ENCODE measurements at places on chromosomes 2 and 18.

GRCh38 chr2:74028741-74029140 is 44.0 kb downstream of the TET3 start:
- H3K4me3 ChIP-seq: no peak overlapping the region
- no peak overlapping the region for H3K27ac ChIP-seq
- H3K27me3 ChIP-seq: no peaks in the 10 kb centered on the region
- peaks cover 8% of the 10 kb centered on the region for H3K36me3 ChIP-seq

- H3K4me3 ChIP-seq: no peak overlapping the region
- no peak overlapping the region for H3K27ac ChIP-seq
- no peaks in the 10 kb centered on the region for H3K27me3 ChIP-seq
- no peaks in the 10 kb centered on the region for H3K4me1 ChIP-seq
- no peak for DNase-seq
- H3K36me3 ChIP-seq: no peaks in the 10 kb centered on the region
These were observed 535.7 kb downstream of the DCC start for GRCh38 chr18:52875725-52876124.

DNA sequence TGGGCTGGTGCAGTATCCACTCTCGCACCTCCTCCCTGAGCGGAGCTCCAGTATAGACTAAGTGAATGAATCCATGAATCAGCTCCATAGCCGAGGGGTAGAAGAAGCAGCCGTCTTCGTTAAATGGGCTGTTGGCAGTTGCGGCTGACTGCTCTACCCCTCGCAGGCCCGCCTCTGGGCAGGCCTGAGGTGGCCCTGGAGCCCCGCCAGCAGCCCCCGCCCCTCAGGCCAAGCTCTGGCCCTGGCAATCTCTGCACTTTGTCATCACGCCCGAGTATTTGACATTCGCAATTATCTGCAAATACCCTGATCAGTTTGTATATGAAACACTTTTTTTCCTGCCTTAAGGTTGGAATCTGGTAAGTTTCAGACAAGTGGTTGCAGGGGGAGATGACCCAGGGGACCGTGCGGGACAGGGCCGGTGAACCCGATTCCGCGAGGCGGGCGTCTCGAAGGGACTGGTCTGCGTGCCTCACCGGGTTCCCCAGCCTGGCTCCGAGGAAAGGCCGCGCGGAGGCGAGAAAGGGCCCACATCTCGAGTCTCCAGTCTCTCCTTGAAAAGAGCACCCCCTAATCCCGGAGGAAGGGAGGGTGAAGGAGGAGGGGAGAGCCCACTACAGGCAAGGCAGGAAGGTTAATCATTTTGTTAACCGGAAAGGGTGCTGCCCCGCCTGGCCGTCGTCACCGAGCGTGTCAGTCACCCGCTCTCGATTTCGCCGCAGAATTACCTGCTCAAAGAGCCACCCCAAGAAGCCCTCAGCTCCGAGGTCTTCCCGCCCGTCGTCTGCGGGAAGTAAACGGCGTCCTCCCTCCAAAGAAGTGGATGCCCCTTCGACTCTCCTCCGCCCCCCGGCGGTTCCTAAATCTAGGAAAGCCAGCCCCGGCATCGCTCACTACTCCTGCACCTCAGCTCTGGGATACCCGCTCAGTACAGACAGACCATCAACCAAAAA is 11.1 kb upstream of the SATB2 start:
- DNase-seq: no peak
- peak overlapping the region; percentile 51 for H3K27ac ChIP-seq
- H3K4me1 ChIP-seq: peaks cover 3% of the 10 kb centered on the region
- H3K4me3 ChIP-seq: no peak overlapping the region
- H3K27me3 ChIP-seq: peaks cover 90% of the 10 kb centered on the region

DNA sequence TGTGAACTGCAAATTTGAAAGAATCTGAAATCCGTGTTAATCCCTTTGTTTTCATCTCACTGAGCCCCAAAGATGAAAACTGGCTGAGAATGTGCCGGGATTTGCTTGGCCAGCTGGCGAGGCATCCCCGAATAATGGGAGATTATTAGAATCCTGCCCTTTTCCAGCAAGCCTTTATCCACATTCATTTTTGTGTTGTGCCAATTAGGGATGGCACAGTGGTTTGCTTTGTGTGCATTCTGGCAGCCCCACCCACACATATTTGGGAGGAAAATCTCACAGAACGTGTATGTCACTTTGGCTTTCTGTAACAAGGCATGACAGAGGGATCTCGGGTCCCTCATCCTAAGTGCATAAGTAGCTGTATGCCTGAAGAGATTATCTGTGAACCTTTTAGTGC is 405.8 kb upstream of the FAM98A start:
- no peaks in the 10 kb centered on the region for H3K4me1 ChIP-seq
- no peaks in the 10 kb centered on the region for H3K36me3 ChIP-seq

DNA sequence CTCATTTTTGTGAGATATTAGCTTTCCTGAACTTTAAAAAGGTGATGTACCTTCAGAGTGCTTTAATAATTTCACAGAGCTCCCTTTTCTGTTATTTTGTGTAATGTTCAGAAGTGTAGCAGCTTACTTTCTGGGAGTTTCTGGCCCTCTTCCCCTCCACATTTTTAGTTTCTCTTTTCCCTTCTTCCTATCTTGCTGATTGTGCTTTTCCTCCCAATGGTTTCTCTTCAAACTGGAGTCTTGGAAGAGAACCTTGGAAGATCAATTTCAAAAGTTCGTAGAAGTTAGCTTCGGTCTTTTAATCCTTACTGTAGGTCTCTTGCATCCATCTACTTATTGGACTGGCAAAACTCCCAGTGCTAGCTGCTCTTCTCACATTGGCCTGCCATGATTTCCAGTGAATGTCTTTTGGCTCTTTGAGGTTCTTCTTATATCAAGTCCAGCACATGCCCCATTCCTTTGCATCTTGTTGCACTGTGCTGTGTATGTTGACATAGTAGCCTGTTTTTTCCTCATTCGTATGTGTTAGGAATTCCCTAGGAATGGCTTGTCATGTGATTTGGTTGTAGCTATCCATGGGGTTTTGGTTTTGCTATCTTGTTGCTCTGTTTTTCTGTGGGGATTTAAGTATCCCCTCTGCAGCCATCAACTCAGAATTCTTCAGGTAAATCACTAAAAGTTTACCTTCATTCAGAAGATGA is 7.8 kb downstream of the CCNT2 start:
- peaks cover 70% of the 10 kb centered on the region for H3K4me1 ChIP-seq
- no peaks in the 10 kb centered on the region for H3K27me3 ChIP-seq
- DNase-seq: no peak
- H3K4me3 ChIP-seq: peak overlapping the region; percentile 48
- H3K36me3 ChIP-seq: peaks cover 54% of the 10 kb centered on the region
